ENCODE measurements at places on chromosomes 13 and 19. TPM values are rescaled to one million over a fixed set of nuclear protein-coding genes. Genes with fewer than 3 reads are reported as not detected.

GRCh38 chr13:75299913-75300862, 181.8 kb downstream of the TBC1D4 start:
- DNase-seq, result no peak

- no peak for DNase-seq
These were observed 168.6 kb downstream of the LACC1 start for GRCh38 chr13:44048326-44048725.

DNA sequence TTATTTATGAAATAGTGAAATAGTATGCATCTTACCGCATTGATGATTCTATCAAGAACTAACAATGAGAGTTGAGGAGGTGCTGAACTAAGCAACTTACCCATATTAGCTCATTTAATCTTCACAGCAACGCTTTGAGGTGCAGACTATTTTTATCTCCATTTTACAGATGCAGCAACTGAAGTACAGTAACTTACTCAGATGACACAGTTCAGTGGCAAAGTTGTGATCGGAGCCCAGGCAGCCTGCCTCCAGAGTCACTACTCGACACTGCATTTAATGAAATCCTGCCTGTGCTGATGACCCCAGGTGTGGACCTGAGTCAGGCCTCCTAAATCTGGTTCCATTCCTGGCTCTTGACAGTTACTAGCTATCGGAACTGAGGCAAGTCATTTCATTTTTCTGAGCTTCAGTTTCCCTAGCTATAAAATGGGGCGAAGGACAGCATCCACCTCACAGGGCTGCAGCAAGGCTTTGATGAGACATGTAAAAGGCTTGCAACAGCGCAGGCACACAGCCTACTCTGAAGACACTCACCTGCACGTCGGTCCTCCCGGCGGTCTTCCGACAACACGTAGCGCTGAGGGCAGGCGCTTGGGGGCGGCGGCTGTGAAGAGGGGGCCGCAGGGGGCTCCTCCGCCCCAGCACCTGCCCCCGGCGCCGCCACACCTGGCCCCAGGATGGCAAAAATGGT, 1.5 kb downstream of the MYPOP start:
- DNase-seq, result no peak

- peak; percentile 2 for DNase-seq
These were observed 58.4 kb downstream of the PEPD start for GRCh38 chr19:33463199-33463598.

GRCh38 chr19:48896191-48896720, 2.3 kb downstream of the TULP2 start:
- peak; percentile 26 for DNase-seq

- DNase-seq, result no peak
These were observed 249.6 kb downstream of the ENOX1 start for GRCh38 chr13:43537124-43537523.

GRCh38 chr19:5091684-5092480, 123.0 kb downstream of the KDM4B start:
- no peak for DNase-seq

GRCh38 chr13:76656056-76656455, 230.1 kb downstream of the KCTD12 start:
- DNase-seq, result no peak

DNA sequence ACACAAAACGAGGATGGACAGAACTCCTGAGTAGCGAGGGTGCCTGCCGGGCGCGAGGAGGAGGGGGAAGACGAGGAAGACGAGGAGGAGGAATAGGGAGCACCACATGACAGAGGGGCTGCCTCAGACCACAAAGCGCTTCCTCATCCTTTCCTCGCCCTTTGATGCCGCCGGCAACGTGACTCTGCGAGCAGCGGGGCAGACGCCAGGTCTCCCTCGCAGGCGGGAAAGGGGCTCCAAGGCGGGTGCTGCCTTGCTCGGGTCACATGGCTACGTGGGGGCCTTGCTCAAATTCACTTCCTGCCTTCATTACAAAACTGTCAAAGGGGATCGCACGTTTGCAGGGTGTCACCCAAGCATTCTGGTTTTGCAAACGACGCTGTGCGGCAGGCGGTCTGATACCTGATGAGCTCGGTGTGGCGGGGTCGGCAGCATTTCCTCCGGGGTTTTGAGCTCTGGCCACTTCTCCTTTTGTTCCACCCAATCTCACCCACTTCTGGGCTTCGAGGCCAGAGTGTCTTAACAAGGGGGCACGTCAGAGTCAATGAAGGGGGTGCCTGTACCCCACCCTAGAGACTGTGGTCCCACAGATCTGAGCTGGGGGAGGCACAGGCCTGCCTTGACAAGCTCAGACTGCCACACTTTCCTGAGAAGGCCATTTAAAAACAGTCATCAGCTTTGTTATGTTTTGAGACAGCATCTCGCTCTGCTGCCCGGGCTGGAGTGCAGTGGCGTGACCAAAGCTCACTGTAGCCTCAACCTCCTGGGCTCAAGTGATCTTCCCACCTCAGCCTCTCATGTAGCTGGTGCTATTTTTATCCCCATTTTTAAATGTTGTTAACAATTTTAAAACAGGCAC, 14.9 kb downstream of the MAP2K2 start:
- DNase-seq, result no peak

DNA sequence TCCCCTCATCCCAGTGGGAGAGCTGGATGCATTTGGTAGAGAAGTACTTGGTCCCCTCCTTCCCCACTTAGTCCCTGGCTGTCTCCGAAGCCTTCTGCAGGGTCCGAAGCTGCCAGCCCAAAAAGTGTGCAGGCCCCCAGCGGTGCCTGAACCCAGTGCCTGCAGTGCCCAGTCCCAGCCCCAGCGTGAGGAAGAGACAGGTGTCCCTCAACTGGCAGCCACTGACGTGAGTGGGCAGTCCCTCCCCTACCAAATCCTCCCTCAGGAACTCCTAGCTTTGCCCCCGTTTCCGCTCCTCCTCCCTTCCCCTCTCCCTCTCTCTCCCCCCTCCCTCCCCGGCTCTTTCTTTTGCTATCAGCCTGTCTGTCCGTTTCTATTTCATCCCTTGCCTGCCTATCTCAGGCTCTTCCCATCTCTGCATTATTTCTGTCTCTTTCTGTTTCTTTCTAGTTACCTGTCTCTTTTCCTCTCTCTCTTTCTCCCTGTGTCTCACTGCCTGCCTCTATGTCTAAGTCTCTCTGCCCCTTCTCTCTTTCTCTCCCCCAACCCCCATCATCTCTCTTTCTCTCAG, 1.8 kb upstream of the LTBP4 start:
- DNase-seq, result no peak

- no peak for DNase-seq
These were observed 53.0 kb downstream of the NLRP12 start for GRCh38 chr19:53771144-53771543.

The SHC2 gene
- 13.9 TPM for total RNA-seq

The ZNF181 gene
- total RNA-seq, result 53.0 TPM

The MAP3K10 gene
- 37.4 TPM for total RNA-seq

The SIGLECL1 gene
- not detected for total RNA-seq

The MAG gene
- total RNA-seq, result 0.47 TPM

Measured in occipital lobe (tissue), 3 donors.